ENCODE measurements at places on chromosomes 12 and 14. TPM values are rescaled to one million over a fixed set of nuclear protein-coding genes. Genes with fewer than 3 reads are reported as not detected.

DNA sequence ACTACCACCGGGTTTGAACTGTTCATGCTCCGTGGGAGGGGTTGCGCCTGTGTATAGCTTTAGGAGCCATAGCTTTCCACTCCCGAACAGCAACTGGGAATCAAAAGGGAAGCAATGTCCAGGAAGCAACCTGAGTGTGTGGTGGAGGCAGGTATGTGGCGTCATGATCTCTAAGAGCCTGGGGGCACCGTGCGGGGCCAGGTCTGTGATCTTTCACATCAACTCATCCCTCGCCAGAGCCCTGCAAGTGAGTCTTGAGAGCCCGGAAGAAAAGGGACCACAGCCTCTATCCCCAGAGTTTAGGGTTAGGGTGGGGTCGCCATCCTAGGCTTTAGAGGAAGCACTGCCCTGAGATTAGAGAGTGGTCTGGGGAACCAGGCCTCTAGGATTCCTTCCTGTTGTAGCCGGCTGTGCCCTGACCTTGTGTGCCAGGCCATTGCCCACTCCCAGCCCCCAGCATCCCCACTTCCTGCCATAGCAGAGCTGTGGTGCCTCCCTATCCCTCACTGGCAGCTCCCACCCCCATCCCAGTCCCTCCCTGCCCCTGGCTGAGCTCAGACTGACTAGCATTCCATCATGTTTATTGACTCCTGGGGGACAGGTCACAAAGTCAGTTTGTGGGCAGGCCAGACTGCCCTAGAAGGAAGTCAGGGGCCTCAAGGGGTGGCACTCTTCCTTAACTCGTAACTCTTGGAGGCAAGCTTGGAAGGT is 745 bp upstream of the ADCY4 start:
- no peak overlapping the region for H3K4me3 ChIP-seq
- no peak overlapping the region for H3K27ac ChIP-seq
- peaks cover 96% of the 10 kb centered on the region for H3K27me3 ChIP-seq
- H3K4me1 ChIP-seq, result peaks cover 50% of the 10 kb centered on the region

DNA sequence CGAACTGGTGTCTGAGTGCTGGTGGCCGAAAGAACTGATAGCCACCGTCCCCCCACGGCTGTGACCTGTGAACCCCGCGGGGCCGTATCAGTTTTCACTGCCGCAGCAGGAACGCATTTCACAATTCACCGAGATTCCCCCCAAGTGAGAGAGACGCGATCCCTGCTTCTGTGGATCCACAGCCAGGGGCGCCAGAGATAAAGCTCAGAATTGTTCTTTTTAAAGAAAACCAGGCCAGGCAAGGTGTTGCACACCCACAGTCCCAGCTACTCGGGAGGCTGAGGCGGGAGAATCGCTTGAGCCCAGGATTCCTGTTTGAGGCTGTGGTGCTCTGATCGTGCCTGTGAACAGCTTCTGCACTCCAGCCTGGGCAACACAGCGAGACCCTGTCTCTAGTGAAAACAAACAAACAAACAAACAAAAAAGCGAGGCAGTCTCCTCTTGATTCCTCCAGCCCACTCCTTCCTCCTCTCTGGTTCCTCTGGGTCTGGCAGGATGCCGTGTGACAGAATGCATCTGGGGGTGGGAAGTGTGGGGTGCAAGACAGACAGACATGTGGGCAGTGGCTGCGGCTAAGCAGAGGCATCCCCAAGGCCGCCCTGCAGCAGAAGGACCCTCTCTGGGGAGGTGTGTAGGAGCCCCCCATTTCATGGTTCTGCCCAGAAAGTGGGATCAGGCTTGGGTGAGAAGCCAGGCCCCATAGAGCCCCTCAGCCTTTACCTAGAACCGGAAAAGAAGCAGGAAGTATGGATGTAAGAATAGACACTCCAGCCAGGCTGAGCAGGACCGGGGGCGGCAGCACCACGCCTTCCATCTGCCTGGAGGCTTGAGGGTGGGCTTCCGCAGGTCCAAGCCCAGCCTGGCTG is 39.2 kb upstream of the PPP1R13B start:
- H3K27ac ChIP-seq, result no peak overlapping the region
- no peaks in the 10 kb centered on the region for H3K36me3 ChIP-seq
- no peak overlapping the region for H3K4me3 ChIP-seq
- DNase-seq, result no peak

DNA sequence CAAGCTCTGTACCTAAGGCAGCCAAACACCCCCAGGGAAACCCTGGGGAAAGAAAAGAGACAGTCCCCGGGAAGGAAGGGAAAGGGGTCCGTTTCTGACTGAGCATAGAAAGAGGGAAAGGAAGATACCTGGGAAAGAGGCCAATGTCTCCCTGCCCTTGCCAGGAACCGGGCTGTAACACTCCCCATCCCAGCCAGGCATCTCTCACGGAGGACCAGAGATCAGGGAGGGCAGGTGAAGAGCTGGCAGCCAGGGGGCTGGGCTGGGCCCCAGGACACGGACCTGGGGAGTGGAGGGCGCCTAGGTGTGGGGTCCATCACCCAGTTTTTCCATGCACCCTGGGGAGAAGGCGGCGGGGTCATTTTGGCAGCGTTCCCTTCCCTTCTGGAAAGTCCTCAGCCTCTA is 18.9 kb upstream of the PLEKHH1 start:
- no peaks in the 10 kb centered on the region for H3K36me3 ChIP-seq
- peak overlapping the region; percentile 66 for H3K4me3 ChIP-seq
- no peak overlapping the region for H3K27ac ChIP-seq
- peaks cover 18% of the 10 kb centered on the region for H3K4me1 ChIP-seq
- H3K27me3 ChIP-seq, result peaks cover 21% of the 10 kb centered on the region

DNA sequence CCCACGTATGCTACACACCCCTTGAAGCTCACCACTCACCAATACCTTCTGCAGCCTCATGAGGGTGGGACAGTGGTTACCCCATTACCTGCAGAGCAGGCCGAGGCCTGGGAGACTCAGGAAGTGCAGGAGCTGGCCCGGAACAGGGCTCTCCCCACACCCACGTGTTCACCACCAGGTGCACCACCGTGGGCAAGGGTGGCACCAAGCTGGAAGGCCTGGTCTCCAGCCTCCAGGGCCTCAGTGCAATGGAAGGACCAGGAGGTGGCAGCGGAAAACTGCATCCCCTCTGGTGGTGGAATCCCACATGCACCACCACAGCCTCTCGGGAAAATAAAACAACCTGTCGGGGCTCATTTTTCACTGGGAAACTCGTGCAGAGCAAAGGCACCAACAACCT is 36.4 kb downstream of the ITPK1 start:
- H3K4me3 ChIP-seq, result no peak overlapping the region
- H3K4me1 ChIP-seq, result peaks cover 30% of the 10 kb centered on the region
- H3K27ac ChIP-seq, result no peak overlapping the region
- no peaks in the 10 kb centered on the region for H3K27me3 ChIP-seq
- no peaks in the 10 kb centered on the region for H3K36me3 ChIP-seq

- no peaks in the 10 kb centered on the region for H3K4me1 ChIP-seq
- H3K27ac ChIP-seq, result no peak overlapping the region
- H3K4me3 ChIP-seq, result no peak overlapping the region
- no peaks in the 10 kb centered on the region for H3K27me3 ChIP-seq
- DNase-seq, result no peak
These were observed 5.8 kb upstream of the C1RL start for GRCh38 chr12:7114851-7115250.

DNA sequence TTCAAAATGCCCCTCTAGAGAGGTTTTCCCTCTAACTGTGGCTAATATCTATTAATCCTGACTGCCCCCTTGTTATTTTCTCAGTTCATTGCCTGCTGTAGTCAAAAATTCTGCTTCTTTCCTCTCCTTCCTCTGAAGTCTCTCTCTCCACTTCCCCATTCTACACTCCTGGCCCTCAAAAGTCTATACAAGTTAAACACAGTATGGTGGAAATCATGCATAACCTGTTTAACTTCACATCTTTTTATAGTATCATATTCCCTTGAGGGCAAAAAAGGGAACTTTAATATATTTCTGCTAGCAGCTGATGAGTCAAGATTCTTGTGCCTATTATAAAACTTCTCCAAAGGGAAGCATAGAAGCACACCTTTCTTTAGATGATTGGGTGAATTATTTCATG is 16.7 kb downstream of the GRIP1 start:
- H3K27ac ChIP-seq, result no peak overlapping the region
- no peak for DNase-seq
- H3K4me3 ChIP-seq, result no peak overlapping the region

DNA sequence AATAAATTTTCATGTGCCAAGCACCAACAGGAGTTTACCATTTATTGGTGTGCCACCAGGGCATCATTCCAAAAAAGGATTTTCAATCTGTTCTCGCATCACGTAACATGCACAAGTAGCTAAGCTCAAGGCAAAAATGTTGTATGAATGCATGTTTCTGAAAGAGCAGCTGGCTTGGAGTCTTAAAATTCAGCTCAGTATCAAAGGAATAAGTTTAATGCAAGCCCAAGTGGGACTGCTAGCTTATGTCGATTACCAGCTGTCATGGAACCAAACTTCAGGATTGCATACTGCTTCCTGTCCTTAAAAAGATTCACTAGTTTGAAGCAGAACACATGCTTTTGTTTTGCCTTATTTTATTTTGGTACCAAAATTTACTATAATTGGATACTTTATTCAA is 437.0 kb downstream of the FSCB start:
- no peaks in the 10 kb centered on the region for H3K27me3 ChIP-seq
- no peak overlapping the region for H3K4me3 ChIP-seq
- no peak for DNase-seq
- no peaks in the 10 kb centered on the region for H3K4me1 ChIP-seq
- H3K36me3 ChIP-seq, result no peaks in the 10 kb centered on the region
- H3K27ac ChIP-seq, result no peak overlapping the region

GRCh38 chr14:61444215-61444768 is 122.9 kb downstream of the PRKCH start:
- H3K36me3 ChIP-seq, result no peaks in the 10 kb centered on the region
- H3K27me3 ChIP-seq, result no peaks in the 10 kb centered on the region
- no peak overlapping the region for H3K4me3 ChIP-seq

DNA sequence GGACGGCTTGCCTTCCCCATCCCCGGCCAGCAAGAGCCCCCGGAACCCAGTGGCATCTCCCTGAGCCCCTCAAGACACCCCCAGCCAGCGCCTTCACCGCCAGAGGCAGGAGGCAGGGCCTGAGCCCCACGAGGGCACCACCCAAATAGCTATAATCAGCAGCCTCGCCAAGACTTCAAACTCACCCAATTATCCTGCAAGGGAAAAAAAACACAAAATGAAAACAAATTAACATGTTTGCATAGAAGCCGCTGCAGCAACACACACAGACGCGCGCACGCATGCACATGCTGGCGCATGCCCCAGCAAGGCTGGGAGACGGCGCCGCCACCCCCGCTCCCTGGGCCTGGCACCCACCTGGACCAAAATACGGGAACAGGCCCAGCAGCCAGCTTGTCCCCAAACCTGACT is 15.8 kb downstream of the FAM222A start:
- no peaks in the 10 kb centered on the region for H3K4me1 ChIP-seq
- peaks cover 2% of the 10 kb centered on the region for H3K27me3 ChIP-seq
- DNase-seq, result no peak
- H3K36me3 ChIP-seq, result no peaks in the 10 kb centered on the region
- H3K4me3 ChIP-seq, result no peak overlapping the region
- H3K27ac ChIP-seq, result no peak overlapping the region

DNA sequence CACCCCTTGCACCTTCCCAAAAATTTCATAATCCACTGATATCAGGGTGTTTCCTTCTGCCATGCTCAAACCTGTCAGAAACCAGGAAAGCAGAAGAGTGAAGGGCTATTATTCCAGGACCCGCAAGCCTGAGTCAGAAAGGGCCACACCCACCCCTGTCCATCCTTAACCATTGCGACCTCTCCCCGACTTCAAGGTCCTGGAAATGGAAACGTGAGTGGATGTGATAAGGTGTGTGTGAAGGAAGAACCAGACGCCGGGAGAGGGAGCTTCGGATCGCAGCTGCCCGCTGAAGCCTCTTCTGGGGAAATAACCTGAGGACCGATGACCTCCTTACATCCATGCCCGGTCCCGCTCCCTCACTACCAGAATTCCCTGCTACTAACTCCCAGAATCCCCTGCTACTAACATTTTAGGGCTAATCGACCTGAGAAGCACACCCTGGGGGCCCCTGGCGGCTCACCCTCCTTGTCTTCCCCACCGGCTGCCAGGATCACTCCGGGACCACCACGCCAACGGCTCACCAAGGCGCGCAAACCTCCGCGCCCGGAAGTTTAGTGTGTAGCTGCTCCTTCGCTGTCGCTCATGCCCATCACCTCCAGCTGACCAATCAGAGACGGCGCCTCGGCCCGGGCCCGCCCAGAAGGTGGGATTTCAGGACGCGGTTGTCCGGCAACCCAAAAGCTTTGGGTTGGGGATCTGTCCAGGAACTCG is at the start of gene ACYP1:
TSS of gene ACYP1 (minus strand) at position 534 of the 714 bp plus-strand sequence. CDS start at position 63, 471 bp downstream.
- H3K27me3 ChIP-seq, result no peaks in the 10 kb centered on the region
- H3K36me3 ChIP-seq, result peaks cover 7% of the 10 kb centered on the region
- peaks cover 10% of the 10 kb centered on the region for H3K4me1 ChIP-seq
- DNase-seq, result peak; percentile 72
- H3K27ac ChIP-seq, result peak within 1 kb of the TSS; percentile 71
- peak within 1 kb of the TSS; percentile 92 for H3K4me3 ChIP-seq

GRCh38 chr12:12294215-12295005 is 27.6 kb upstream of the LRP6 start:
- H3K27ac ChIP-seq, result no peak overlapping the region
- H3K4me3 ChIP-seq, result no peak overlapping the region
- H3K36me3 ChIP-seq, result no peaks in the 10 kb centered on the region
- H3K27me3 ChIP-seq, result no peaks in the 10 kb centered on the region

GRCh38 chr12:92233346-92234015 is 87.8 kb upstream of the BTG1 start:
- no peak overlapping the region for H3K27ac ChIP-seq
- no peak for DNase-seq
- H3K4me1 ChIP-seq, result peaks cover 7% of the 10 kb centered on the region
- H3K36me3 ChIP-seq, result no peaks in the 10 kb centered on the region

GRCh38 chr14:74457565-74457895 is 31.5 kb upstream of the SYNDIG1L start:
- DNase-seq, result no peak
- peaks cover 11% of the 10 kb centered on the region for H3K27me3 ChIP-seq
- no peaks in the 10 kb centered on the region for H3K4me1 ChIP-seq
- no peaks in the 10 kb centered on the region for H3K36me3 ChIP-seq
- H3K27ac ChIP-seq, result no peak overlapping the region
- no peak overlapping the region for H3K4me3 ChIP-seq

DNA sequence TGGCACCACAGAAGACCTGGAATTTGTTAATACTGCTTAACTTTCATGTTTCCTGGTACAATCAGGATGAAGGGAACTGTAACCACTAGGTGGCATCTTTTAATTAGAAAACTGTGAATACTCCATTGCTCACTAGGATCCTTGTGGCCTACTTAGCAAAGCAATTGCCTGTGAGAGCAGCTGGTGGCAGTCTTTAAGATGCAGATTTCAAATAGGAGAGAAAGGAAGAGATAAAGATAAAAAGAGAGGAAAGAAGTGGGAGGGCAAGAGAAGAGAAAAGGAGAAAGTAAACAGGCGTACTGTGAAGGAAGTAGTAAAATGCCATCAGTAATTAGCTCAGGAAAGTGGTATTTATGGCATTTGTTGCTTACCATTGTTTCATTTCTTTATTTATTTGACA is 114.5 kb downstream of the RAD51B start:
- no peak overlapping the region for H3K4me3 ChIP-seq
- H3K4me1 ChIP-seq, result peaks cover 21% of the 10 kb centered on the region
- peak overlapping the region; percentile 57 for H3K27ac ChIP-seq
- H3K27me3 ChIP-seq, result no peaks in the 10 kb centered on the region
- peak; percentile 81 for DNase-seq

The TMEM63C gene
- 0.64 TPM for polyA plus RNA-seq

The SLCO1C1 gene
- 0.25 TPM for polyA plus RNA-seq

The MMP17 gene
- polyA plus RNA-seq, result 4.2 TPM

The SLC39A2 gene
- polyA plus RNA-seq, result 7.0 TPM

The RASSF3 gene
- 22.8 TPM for polyA plus RNA-seq

The GUCY2C gene
- 0.14 TPM for polyA plus RNA-seq

The SYNE2 gene
- 52.3 TPM for polyA plus RNA-seq

The FAM234B gene
- 3.8 TPM for polyA plus RNA-seq
